Lower leg skin (tissue), 4 donors: ENCODE measurements at places on chromosomes 3 and 15. TPM values are rescaled to one million over a fixed set of nuclear protein-coding genes. Genes with fewer than 3 reads are reported as not detected.

Gene A4GNT
- not detected for total RNA-seq

Gene REC114
- total RNA-seq = not detected

DNA sequence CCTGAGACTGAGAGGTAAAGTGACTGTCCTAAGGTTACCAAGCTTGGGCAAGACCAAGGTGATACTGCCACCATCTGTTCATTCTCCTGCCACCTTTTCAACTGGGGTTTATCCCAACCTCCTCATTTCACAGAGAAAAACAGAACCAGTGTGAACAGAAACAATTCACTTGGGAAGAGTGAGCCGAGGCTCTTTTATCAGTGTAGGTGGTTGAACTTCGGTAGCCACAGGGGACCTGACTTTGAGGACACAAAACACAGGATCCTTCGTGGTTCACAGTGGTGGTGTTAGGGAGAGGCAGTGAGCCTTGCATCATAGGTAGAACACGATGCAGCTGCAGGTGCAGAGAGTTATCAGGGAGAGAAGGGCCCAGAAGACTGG is 72.8 kb upstream of the ICE2 start:
- DNase-seq = no peak

GRCh38 chr15:82944821-82945220 is 7.7 kb downstream of the HOMER2 start:
- DNase-seq = no peak

Gene CEP63
- total RNA-seq = 23.2 TPM

Gene TNNC1
- total RNA-seq = 27.6 TPM

Gene GCNT3
- 1.5 TPM for total RNA-seq

Gene SCAANT1
- not detected for total RNA-seq

Gene CATSPER2
- total RNA-seq = 0.71 TPM

GRCh38 chr3:43497422-43497821 is 124.4 kb downstream of the ANO10 start:
- DNase-seq = no peak

DNA sequence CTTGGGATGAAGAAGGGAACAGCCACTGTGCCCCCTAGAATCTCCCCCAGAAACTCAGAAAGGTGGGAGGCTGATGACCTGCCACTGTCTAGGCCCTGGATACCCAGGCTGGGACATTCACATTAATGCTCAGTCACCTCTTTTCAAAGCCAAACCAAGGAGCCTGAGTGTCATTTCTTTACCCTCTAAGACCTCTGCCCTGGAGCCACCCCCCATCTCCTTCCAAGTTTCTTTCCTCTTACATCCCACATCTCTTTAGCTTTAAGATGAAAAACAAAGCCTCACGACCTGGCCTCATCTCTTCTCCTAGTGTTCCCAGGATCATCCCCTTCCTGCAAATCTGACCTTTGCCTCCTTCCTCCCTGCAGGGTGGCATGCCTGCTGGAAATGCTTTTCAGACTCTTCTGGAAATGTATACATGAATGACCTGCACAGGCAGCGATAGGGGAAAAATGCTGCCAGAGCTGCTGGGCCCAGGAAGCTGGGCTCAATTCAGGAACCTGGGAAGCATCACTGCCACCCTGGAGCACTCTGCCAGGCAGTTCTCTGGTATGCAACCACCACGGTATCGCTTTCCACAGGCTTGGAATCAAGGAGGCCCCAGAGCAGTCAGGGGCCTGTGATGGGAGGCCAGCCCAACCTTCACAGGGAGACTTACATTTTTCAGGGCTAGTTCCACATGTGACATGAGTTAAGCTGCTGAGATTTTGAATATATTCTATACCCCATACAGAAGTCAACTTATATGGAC is 67.6 kb downstream of the DAPK2 start:
- no peak for DNase-seq

Gene PP2D1
- total RNA-seq = not detected

GRCh38 chr3:15796771-15797641 is 773 bp downstream of the ANKRD28 start:
- no peak for DNase-seq

Gene CEP19
- total RNA-seq = 0.63 TPM

DNA sequence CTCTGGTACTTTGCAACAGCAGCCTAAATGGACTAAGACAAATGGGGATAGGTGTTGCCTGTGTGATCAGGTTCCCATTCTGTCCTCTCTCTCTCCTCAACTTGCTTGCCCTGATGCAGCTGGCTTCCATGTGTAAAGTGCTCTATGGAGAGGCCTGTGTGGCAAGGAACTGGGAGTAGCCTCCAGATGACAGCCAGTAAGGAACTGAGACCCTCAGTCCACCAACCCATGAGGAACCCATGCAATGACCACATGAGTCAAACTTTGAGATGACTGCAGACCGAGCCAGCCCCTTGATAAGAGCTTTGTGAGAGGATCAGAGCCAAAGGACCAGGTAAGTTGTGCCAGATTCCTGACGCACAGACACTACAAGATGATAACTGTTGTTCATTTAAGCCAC is 74.6 kb upstream of the ADPGK start:
- no peak for DNase-seq

- DNase-seq = no peak
Observed at GRCh38 chr3:27666272-27666671, 55.9 kb downstream of the EOMES start.

Gene CYP1A1
- 6.8 TPM for total RNA-seq

Gene CHRM5
- not detected for total RNA-seq

GRCh38 chr3:13110678-13111116 is 37.5 kb upstream of the IQSEC1 start:
- DNase-seq = no peak

DNA sequence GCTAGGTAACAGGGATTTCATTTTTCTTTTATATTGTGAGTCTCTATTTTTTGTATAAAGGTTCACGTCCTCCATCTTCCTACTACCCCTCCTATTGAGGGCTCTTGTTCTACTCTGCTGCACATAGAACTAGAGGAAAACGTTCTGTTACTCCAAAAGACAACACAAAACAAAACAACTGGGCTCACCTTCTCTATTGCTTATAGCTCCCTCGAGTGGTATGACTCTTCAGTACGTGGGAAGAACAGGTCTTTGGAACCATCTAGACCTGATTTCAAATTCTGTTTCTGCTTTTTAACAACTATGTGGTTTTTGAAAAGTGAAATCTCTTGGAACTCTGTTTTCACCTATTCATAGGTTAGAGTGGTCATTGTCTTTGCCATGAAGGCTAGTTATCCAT is 515.3 kb downstream of the SOX2 start:
- DNase-seq = no peak

Gene IL17RC
- 120 TPM for total RNA-seq

- no peak for DNase-seq
Observed at GRCh38 chr3:36397841-36398240, 17.5 kb downstream of the STAC start.

Gene UQCC5
- total RNA-seq = 1.3 TPM

Gene MEIS2
- 12.9 TPM for total RNA-seq

- no peak for DNase-seq
Observed at GRCh38 chr15:69731081-69731330, 278.4 kb downstream of the RPLP1 start.

- DNase-seq = no peak
Observed at GRCh38 chr15:66921319-66921915, 144.0 kb upstream of the SMAD3 start.

DNA sequence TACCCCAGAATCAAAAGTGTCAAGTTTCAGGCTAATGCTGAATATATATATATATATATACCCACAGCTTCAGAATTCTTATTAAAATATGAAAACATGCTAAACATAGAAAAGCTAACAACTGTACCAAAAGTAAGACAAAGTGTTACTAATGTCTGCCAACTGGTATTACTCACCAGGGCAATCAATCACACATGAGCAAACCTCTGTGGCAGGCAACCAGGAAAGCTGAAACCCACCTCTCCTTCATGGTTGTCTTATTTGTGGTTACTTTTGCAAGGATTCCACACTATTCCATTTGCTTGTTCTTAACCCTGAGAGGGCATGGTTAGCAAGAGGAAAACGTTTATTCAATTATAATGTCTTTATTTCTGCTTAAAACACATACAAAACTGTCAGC is 512.3 kb upstream of the MDFIC2 start:
- DNase-seq = no peak

DNA sequence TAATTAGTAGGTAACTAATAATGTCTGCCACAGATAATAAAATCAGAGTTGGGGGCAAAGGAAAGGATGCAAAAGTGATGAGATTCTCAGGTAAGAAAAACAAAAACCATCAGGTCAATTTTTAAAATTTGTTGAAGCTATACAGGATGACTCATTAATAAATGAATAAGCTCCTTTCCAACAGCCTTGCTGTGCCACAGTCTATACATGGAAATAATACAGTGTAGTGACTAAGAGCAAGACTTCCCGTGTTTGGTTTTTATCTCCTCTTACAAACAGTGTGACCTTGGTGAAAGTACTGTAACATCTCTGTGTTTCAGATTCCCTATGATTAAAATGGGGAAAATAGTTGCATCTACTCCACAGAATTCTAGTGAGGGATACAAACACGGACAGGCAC is 331.6 kb downstream of the PYDC2 start:
- DNase-seq = no peak

GRCh38 chr3:29363110-29363509 is 82.2 kb downstream of the RBMS3 start:
- DNase-seq = no peak

DNA sequence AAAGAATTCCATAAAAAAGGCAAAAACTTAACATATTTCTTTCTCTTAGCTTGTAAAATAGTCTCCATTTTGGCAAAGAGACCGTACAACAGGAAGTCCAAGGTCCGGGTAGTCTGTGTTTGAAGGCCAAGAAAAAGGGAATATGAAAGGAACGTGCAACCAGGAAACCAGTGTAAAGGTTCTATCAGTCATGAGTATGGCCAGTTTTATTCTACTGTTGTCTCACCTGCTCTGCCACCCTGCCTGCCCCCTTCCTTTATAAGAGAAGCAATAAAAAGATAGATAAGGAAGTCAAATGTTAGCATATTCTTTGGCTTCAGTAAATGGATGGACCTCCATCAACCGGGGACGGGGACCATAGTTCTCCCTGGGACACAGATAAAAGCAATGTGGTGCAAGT is 370.6 kb upstream of the ROBO2 start:
- DNase-seq = no peak

DNA sequence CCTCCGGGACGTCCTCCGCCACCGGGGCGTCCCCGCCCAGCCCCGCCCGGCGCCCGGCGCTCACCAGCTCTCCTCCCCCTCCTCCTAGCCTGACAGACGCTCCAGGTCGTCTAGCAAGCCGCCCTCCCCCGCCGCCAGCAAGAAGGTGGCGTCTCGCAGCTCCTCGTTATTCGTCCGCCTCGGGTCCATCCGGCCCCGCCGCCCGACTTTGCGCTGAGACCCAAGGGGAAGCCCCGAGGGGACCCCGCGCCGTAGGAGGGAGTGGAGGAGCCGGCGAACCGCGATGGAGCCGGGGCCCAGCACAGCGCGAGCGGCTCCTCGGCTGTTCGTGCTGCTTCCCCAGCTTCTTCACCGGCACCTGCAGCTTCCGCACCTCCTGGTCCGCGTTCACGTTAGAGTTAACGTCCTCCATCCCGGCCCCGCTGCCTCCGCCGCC is 26.3 kb upstream of the MTHFS start:
- DNase-seq = peak; percentile 92
